Transverse colon (tissue), 4 donors: ENCODE measurements at places on chromosomes 7 and 10. TPM values are rescaled to one million over a fixed set of nuclear protein-coding genes. Genes with fewer than 3 reads are reported as not detected.

DNA sequence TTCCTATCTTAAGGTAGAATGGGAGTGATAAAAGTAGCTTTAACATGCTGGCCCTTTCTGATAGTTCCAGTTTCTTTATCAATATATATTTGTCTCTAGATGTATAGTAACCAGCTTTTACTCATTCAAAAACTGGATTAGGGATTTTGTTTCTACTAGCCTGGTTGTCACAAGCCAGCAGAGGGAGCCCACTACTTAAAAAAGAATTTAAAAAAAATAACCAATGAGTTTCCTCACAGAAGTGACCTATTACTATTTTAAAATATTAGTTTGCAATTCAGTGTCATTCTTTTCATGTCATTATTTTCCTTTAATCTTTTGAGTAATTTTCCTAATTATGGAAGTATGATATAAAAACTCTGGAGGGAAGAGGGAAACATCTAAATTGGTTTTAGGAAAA is 142.1 kb downstream of the PHTF2 start:
- DNase-seq, result peak; percentile 16

DNA sequence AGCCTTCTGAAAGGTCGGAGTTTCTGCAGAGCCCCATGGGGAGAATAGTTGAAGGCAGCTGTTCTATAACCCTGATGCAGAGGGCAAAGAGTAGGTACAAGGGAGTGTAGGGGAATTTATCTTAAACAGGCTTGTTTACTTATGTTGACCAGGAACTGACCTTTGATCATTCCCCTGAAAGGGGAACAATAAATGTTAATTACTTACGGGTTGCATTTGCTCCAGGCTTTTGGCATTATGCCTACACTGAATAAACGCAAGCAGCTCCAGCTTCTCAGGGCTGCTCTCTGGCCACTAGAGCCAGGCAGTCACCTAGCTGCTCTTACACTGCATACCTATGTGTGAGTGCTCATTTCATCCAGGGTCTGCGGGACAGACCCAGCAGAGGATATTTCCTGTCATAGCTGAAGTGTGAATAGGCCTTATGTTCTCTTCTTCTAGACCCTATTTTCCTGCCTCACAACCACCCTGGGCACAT is 26.9 kb upstream of the ABCA13 start:
- peak; percentile 55 for DNase-seq

DNA sequence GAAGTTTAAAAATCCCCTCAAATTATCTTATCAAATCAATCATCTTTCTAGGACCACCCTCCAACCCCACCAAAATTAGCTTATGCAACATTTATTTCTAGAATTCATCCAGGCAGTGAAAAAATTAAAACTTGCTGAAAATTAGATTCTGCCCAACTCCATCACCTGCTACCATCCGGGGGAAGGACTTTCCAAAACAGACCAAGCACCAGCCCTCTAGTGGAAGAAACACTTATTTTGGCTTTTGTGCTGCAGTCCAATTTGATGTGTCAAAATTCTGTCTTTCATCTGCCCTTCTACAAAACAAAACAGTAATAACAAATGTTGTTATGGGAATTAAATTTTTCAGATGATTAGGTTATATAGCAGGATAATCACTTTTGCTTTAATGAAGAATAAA is 35.1 kb downstream of the GCC1 start:
- DNase-seq, result no peak

DNA sequence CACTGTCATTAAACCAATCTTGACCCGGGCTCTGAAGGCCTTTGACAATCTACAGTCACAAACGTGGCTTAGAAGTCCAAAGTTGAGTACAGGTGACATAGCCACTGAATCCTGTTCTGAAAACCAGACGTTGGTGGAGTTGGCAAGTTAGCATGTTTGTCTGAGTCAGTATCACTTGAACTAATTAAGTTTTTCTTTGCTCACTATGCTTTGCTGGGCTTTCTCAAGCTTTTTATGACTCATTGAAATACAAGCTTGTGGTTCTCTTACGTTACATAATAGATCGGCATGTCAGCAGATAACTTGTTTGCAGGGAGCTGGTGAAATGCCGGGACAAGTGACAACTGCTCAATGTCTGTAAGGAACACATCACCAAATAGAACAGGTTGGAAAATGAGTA is 53.8 kb downstream of the ARL5B start:
- DNase-seq, result no peak

- peak; percentile 52 for DNase-seq
Measured at GRCh38 chr10:5071411-5072198, 22.6 kb upstream of the AKR1C3 start.

- DNase-seq, result no peak
Measured at GRCh38 chr10:2529945-2530344, 537.4 kb upstream of the PFKP start.

GRCh38 chr7:27144781-27145164 is 1.3 kb upstream of the HOXA5 start:
- DNase-seq, result peak; percentile 24

DNA sequence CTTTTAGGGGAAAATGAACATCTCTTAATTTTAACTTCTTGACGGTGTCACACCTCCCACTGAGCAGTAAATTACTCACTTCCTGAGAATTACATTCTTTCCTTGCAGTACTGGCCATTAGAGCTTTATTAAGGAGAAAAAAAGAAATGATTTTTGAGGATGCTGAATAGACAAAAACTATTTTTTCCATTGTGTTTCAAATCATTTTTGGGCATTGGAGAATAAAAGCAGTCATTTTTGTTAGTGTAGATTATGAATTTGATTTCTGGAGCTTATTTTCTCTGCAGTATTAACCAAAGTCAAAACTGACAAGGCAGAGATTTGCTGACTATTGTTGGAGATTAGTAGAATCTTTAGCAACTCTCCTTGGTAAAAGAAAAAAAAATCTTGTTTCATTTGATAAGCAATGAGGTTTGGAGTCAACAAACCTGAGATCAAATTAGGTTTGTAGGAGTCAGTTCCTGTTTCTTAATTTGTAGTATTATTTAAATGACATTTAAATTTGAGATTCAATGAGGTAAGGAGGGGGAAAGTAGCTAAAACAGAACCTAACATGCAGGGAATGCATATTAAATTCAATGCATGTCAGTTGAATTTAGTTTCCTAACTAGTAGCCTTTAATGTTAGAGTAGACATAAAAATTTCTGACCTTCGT is 70.6 kb downstream of the AP3M1 start:
- no peak for DNase-seq

DNA sequence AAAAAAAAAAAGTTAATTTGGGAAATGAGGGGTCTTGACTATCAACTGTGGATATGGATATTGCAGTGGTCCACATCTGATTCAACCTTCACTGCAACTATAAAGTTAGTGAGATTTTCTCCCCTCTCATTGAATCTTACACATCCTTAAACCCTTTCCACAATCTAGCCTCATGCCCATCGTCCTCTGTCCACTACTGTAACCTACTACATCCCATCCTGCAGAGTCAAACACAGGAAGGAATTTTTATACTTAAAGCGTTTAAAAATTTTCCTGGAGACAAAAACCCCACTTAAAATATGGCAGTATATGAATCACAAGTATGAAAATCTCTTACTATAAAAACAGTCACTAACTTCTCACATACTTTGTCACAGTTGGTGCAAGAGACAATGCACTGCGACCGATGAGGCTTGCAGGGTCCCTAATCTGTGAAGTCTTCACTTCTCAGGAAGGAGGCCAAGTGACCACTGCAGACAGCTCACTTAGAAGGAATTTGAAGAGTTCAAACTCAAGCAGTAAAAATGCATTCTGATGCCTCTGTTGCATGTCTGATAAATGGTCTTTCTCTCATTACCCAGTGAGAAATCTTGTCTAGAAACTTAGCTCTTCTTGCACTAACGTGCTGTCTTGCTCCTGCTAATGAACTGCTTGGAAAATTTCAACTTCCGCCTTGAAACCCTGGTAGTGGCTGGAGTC is 50.3 kb upstream of the ST8SIA6 start:
- DNase-seq, result no peak

DNA sequence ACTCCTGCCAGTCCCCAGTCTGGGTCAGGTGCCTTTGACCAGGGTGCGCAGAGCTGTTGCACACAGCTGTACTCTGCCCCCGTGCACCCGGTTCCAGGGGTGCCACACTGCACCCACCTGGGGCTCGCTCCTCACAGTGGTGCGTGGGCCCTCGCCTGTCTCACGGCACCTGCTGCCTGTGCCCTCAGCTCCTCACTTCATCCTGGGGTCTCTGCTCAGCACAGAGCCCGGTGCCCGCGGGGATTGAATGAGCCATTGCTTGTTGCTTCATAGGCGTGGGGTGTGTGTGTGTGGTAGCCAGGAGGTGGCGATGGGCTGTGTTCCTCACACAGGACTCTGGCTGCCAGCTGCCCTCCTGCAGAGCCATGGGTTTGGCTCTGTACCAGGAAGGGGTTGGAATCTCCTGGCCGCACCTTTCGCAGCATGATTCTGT is 18.5 kb downstream of the EIF3B start:
- no peak for DNase-seq

GRCh38 chr10:24561453-24561852 is 162.2 kb downstream of the ARHGAP21 start:
- DNase-seq, result no peak

DNA sequence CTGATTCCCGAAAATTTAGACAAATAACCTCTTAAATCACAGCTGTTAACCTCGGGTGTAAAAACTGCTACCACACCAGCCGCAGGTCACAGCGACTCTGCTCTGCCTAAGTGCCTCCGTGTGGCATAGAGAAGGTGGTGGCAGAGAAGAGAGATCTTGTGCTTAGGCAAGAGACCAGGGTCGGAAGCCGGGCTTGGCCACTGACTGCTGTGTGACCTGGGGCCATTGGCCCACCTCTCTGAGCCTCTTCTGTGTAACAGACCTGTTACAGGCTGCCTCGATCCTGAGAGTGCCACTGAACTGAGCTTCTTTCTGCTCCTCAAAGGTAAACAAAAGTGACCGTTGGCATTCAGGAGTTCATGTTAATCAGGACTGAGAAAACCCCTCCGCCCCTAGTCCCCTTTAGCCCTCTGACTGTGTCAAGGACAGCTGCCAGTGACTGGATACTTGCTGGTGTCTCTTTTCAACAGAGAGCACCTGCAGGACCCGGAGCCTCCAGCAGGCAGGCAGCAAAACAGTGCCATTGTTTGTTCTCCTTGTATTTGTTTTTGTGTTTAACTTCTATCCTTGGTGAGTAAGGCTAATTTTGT is 36.5 kb downstream of the ZMIZ1 start:
- no peak for DNase-seq

DNA sequence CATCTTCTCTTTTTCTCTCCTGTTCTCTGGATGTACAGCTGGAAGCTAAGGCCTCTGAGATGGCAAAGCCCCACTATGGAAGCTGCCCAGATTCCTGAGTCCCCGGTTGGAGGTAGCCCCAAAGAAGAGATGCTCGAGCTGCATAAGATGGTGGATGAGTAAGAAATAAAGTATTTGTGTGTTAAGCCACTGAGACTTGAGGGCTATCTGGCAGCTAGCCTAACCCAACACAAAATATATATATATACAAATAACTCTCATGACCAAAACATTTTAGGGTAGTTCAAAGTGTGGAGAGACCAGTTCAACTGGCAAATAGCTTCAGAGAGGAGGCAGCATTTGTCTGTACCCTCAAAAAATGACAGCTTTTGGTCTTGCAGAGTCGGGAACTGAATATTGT is 72.4 kb upstream of the PDE1C start:
- no peak for DNase-seq

GRCh38 chr10:118965096-118965495 is 64.4 kb upstream of the NANOS1 start:
- no peak for DNase-seq

DNA sequence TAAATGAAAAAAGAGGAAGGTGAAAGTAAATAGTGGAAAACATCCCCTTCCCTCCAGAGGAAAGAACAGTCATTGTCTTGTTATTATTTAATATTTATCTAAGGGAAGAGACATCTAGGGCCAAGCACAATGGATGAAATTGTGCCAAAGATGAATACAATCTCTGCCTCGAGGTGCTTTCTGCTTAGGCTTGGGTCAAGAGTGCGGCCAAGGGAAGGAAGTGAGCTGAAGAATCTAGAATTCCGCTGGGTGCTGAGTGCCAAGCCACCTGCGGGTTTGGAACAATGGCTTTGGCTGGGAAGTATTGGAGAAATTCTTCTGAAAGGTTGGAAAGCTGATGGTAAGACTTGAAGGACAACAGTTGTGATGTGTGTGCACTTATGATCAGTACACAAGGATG is 531.3 kb upstream of the FZD8 start:
- DNase-seq, result no peak

DNA sequence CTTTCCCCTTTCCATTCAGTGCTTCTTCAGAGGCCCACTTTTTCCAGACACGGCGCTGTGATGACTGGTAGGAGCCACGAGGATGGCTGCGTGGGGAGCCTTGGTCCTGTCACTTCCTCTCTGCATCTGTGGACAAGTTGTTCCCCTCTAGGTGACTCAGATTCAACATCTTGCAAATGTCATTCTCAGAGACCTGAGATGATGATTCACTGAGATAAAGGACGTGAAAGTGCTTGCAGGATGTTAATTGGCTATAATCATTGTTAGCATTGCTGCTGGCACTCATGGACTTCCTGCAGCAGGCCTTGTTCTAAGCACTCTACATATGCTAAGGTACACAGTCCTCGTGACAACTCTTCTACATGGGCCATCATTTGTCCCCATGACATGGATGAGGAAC is 489.8 kb upstream of the ZMIZ1 start:
- DNase-seq, result no peak

GRCh38 chr7:80681272-80681885 is 42.9 kb downstream of the CD36 start:
- no peak for DNase-seq

DNA sequence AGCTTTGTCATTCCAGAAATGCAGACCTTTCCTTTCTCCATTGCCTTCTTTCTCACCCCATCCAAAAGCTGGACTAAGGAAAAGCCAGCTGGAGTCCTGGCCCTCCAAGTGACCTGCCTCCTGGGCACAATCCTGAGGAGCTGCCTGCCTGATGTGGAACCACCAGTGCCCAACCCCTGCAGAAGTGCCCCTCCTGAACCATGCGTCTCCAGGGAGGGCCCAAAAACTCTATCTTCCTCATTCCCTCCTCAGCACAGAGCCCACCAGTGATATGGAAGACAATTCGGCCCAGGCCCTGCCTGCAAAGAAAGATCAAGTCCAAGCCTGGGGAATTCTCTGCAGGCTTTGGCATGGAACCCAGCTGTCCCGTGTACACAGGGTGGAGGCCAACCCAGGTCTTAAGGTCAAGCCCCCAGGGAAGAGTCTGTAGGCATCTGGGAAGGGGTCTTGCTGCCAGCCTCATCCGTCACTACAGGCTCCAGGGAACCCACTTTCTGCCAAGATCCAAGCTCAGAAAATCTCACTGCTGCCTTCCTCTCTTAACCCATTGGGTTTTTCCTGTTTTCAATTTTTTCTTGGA is 3.5 kb upstream of the GRID1 start:
- no peak for DNase-seq

Gene AKR1D1
- not detected for total RNA-seq

Gene MLXIPL
- 106 TPM for total RNA-seq

Gene MYO1G
- 8.2 TPM for total RNA-seq

Gene CLRN3
- total RNA-seq, result 104 TPM

Gene SLC18A3
- total RNA-seq, result 1.5 TPM

Gene RPEL1
- total RNA-seq, result not detected

Gene OR9A2
- not detected for total RNA-seq

Gene OR2A1
- not detected for total RNA-seq

Gene TBATA
- not detected for total RNA-seq

Gene LIPK
- total RNA-seq, result not detected

Gene SEMA3D
- total RNA-seq, result 1.6 TPM

Gene NPSR1
- total RNA-seq, result 0.95 TPM

Gene NEUROG3
- total RNA-seq, result not detected
